ENCODE measurements at places on chromosomes 12 and 14. TPM values are rescaled to one million over a fixed set of nuclear protein-coding genes. Genes with fewer than 3 reads are reported as not detected.

The HCAR3 gene
- not detected for total RNA-seq

The COCH gene
- 31.1 TPM for total RNA-seq

The DIO3 gene
- total RNA-seq = 3.3 TPM

The MYF6 gene
- total RNA-seq = 0.43 TPM

The KRT85 gene
- total RNA-seq = not detected

The HOXC12 gene
- total RNA-seq = not detected

Data from neural progenitor cell (in vitro differentiated cells).